ENCODE measurements at places on chromosomes 13 and 19.

DNA sequence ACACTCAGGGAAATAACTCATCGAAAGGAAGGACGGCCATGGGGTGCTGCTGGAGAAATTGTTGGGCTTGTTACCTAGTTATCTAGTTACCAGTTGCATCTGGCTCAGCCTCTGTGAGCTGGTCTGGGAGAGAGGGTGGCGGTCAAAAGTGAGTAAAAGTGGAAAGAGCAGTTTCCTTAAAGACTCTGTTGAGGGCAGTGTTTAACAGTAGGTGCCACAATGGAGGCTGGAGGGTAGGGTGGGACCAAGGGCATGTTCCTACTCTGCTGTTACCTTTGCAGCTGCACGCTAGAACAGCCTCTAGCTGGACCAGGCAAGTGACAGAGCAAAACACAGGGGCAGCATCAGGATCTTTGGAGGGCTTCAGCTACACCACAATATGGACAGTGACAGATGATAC lies 228.8 kb upstream of the STARD13 start:
- no peak for DNase-seq

DNA sequence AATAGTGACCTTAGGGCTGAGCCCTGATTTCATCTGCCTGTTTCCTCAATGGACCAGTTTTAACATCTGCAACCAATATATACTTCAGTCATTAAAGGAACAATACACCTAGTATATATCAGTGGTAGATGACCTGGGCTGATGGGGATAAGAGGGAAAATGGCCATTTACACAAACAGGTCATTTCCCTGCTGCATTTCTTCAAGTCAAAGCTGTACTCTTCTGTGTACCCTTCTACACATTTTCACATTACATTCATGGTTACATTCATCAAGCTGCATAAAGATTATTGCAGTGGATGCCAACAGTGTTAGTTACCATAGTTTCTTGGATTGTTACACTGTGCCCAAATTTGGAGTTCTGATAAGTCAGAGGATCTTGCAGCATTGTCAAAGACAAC lies 81.2 kb upstream of the RAP2A start:
- DNase-seq, result no peak

GRCh38 chr19:27776020-27776419 lies 1436.9 kb downstream of the UQCRFS1 start:
- peak; percentile 50 for DNase-seq

- DNase-seq, result no peak
Measured at GRCh38 chr19:29277102-29277501, 64.2 kb upstream of the UQCRFS1 start.

GRCh38 chr13:92805766-92806165 lies 420.8 kb upstream of the GPC6 start:
- DNase-seq, result no peak

DNA sequence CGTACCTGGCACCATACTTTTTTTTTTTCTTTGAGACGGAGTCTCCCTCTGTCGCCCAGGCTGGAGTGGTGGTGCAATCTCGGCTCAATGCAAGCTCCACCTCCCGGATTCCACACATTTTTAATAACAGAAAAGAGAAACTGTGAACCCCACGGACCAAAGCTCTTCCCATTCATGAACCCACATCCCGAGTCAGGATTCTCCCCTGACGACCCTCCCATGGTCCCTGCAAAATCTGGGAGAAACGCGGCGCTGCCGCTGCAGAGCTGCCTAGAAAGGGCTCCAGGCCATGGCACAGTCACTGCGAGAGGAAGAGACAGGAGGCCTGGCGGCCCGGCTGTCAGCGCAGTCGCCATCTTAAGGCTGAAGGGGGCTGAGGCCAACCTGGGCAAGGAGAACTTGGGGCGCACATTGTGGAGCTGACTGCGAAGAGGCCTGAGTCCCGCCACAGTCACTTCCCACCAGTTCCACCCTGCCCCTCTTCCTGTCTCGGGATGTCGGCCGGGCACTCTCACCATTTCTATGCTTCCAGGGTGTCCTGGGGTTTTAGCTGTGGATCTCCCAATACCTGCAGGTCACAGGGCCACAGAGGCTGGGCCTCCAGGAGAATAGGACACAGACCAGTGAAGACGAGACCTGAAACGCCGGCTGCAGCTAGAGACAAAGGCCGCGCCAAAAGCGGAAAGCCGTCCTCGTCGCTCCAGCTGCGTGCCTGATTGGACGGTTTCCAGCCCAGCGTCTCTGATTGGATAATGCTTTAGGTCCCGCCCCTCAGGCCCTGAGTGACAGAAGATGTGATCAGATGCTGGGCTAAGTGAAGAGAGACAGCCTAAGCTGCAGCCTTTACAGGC lies 71.0 kb downstream of the ZNF486 start:
- peak; percentile 96 for DNase-seq

- no peak for DNase-seq
Measured at GRCh38 chr13:105247830-105248229, 1287.6 kb downstream of the EFNB2 start.

DNA sequence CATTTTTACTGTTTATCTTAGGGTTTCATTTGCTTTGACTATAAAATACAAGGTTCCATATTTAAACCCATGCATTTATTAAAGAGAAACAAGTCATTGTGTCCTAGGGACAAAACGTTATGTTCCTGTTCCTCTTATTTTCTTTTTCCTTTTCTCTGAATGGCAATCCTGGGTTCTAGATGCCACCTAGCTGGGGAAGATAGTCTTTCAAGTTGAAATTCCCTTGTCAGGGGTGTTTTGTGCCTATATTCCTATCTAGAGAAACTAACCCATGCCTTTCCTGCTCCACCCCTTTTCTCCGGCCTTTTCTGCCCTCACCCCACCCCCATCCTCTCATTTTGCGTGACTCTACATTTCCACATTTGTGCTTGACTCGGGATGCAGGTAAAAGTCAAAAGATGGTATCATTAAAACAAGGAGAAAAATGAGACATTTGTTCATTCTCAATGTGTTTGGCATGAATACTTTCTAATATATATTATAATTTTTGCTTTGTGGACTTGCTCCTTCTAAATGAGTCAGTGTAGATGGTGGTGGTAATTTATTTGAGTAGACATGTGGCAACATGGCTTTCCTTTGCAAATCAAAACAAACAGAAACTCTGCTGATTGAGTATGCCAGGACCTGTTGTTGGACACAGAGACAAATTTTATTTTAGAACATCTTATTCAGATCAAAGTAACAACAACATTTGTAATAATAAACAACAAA lies 26.8 kb upstream of the STARD13 start:
- no peak for DNase-seq

GRCh38 chr19:20660473-20661140 lies 764 bp downstream of the ZNF626 start:
- no peak for DNase-seq

DNA sequence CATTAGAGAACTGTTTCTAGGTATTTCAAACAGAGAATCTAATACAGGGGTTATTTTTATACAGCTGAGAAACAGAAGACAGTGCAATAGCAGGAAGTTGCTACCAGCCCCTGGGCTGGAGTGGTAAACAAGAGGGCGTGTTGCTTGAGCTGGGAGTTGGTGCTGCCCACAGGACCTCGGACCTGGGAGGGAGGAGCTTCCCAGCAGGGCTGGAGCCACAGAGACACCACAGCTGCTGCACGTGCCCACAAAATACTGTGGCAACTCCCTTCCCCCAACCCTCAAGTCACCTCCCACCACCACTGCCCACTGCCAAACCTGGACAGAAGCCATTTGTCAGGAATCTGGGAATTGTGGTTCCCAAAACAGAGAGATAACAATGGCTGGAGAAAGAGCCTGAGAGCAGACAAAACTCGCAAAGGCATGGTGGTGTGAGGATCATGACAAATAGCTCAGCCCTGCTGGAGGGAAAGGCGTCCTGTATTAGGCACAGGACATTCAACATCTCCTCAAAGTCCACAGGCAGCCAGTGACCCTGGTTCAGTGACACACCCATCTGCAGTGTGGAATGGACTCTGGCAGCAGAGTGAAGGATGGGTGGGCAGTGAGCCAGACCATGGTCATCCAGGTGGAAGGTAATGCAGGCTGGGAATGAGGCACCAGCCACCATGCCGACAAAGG lies 57.2 kb downstream of the SPATA13 start:
- DNase-seq, result no peak

GRCh38 chr13:58080806-58081205 lies 449.3 kb downstream of the PCDH17 start:
- DNase-seq, result no peak

DNA sequence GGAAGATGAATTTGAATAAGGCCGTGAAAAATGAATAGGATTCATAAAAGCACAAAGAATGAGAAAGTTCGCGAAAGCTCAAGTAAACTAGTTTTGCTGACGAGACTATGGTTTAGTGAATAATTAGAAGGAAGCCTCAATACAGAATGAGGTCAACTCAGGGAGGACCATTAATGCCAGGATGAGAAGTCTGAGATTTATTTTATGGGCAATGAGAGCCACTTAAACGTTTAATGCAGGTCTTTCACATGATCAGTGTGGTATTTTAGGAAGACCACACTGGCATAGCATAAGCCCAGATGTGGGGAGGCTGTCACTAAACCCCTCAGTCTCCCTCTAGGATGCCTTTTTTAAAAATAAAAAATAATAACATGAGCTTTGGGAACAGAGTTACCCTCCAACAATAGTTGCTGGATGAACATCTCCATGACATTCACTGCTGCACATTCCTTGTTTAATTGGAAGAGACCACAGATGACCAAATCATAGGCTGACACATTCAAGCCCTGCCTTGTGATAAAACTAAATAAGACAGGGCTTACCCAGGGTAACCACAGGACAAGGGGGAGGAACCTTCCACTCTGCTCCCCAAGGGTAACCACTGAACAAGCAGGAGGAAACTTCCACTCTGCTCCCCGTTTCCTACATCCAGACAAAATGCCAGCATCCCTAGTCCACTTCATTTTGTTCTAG lies 43.6 kb upstream of the LSM14A start:
- no peak for DNase-seq

Measured in right atrium auricular region (tissue), 2 donors.